Activated naive CD4-positive, alpha-beta T cell treated with anti-CD3 and anti-CD28 coated beads, Interleukin-2, amount 50 U/mL, for 16 hours (primary cell): ENCODE measurements at places on chromosomes 2 and 18.

GRCh38 chr2:165054652-165055051 is 99.3 kb upstream of the SLC38A11 start:
- no peak for DNase-seq

DNA sequence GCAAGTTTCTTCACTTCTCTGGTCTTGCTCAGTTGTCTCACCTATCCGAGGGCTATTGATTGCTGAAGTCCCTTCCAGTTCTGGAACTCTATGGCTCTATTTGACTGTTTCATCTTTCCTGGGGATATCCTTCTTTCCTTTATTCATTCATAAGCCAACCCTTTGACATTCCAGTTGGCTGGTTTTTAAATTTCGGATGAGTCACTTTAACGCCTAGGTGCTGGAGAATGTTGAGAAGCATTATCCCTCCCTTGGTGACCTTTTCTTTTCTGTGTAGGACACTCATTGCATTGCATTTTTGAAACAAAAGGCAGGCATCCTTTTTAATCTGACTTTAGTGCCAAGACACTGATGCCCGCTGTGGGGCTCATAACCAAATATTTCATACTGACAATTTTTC is 307.1 kb downstream of the TSN start:
- no peak for DNase-seq

GRCh38 chr2:99865818-99866676 is 276.3 kb downstream of the AFF3 start:
- no peak for DNase-seq

DNA sequence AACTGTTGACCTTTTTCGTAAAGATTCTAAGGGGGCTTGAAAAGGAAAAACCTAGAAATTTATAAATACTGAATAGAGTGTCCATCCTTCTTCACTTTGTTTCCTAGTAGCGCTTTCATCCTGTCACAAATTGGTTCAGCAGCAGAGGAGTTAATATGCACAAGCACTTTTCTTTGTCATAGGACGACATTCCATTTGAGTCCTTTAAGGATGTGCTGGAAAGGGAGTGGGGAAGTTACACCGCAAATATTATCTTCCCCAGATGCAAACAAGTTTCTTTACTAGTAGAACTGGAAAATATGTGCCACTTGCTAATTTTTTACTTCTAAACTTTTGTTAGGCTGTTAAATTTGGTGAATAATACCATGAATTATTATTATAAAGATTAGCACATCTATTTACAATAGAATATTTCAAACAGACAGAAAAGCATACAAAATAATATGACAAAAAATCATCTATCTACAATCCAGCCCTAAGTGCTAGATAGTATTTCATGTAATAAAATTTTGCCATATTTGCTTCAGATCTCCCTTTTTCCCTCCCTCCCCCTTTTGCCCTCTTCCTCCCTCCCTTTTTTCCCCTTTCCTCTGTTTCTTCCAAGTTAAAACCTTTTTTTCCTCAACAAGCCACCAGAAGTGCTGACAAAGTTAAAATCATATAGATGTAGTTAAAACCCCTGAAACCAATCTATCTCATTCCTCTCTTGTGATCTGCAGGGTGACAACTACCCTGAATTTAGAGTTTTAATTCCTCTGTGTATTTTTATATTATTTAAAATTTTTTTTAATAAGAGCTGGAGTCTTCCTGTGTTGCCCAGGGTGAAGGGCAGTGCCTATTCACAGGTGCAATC is 50.5 kb upstream of the MAP4K3 start:
- DNase-seq = no peak

DNA sequence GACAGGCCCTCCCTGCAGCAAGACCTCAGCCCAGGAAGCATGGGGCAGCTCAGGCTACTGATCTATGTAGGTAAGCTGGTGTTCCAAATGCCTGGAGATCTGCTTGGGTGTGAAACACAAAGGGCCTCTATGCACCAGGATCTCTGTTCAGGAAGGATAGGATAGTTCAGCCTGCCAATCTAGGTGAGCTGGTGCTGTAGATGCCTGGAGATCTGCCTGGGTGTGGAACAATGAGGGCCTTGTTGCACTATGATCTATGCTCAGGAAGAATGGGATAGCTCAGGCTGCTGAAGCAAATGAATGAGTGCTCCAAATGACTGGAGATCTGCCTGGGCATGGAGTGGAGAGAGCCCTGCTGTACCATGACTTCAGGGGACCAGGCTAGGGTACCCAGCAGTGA is 48.9 kb upstream of the MYL1 start:
- no peak for DNase-seq

- DNase-seq = no peak
These were observed 127.0 kb downstream of the ANTXR1 start for GRCh38 chr2:69139778-69140670.

DNA sequence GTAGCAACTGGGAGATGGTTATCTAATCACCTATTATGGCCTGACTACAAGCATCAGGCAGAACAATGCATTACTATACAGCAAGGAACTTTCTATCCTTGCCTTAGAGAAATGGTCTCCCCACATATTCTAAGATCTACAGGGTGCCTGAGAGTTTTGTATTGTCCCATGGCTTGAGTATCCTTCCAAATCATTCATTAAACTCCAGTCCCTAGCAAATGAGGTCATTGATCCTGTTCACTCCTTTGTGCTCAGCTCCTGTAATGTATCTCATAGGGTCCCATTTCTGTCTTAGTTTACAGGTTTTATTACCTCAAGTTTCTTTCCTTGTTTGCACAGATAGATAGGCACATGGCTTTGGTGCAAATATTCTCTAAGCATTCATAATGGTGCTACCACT is 9.0 kb downstream of the HNMT start:
- DNase-seq = no peak

GRCh38 chr2:45180033-45180746 is 170.9 kb upstream of the SIX2 start:
- no peak for DNase-seq

GRCh38 chr2:146669735-146670134 is 1175.1 kb upstream of the ACVR2A start:
- no peak for DNase-seq

- no peak for DNase-seq
These were observed 45.8 kb upstream of the EML6 start for GRCh38 chr2:54677476-54678265.

DNA sequence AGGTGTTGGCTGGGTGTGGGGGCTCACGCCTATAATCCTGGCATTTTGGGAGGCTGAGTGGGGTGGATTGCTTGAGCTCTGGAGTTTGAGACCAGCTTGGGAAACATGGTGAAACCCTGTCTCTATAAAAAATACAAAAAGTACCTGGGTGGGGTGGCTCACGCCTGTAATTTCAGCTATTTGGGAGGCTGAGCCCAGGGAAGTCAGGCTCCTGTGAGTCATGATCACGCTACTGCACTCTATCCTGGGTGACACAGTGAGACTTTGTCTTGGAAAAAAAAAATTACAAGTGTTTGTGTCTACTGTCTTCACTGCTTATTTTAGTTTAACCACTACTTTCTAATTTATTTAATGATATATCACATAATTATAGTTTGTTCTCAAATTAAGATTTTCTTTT is 62.7 kb upstream of the DOCK10 start:
- no peak for DNase-seq

DNA sequence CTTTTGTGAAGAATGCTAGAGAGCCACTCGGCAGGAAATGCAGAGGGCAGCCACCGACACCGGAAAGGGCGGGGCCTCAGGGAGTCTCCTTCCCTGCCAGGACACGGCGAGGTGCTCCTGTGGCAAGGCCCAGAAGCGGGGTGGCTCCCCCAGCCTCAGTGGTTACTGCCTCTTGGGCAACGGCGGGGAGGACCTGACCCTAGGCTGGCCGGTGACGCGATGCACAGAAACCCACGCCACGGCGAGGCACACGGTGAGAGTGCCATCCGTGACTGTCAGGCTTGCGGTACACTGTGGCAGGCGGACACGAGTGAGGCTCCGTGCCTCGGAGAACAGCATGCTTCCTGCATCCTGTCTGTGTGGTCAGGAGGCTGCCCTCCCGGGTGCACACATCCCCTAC is 47.8 kb downstream of the ZAP70 start:
- DNase-seq = peak; percentile 41

GRCh38 chr18:61569176-61569892 is 236.1 kb downstream of the CDH20 start:
- DNase-seq = no peak

DNA sequence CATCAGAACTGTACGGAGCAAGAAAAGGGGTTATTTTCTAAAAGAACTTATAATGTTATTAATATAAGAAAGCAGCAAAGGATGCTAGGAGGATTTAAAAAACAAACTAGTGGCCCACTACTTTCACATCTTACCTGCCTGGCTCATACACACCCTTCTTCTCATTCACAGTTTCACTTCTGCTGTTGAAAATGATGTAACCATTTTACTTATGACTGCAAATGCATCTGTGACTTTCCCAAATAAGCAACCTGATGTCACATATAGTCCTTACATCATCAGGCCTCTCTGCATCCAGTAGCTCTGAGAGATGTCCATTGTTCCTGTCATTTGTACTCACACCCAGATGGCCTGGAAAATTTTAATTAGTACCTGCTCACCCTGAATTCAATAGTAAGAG is 101.8 kb upstream of the MYO3B start:
- no peak for DNase-seq

DNA sequence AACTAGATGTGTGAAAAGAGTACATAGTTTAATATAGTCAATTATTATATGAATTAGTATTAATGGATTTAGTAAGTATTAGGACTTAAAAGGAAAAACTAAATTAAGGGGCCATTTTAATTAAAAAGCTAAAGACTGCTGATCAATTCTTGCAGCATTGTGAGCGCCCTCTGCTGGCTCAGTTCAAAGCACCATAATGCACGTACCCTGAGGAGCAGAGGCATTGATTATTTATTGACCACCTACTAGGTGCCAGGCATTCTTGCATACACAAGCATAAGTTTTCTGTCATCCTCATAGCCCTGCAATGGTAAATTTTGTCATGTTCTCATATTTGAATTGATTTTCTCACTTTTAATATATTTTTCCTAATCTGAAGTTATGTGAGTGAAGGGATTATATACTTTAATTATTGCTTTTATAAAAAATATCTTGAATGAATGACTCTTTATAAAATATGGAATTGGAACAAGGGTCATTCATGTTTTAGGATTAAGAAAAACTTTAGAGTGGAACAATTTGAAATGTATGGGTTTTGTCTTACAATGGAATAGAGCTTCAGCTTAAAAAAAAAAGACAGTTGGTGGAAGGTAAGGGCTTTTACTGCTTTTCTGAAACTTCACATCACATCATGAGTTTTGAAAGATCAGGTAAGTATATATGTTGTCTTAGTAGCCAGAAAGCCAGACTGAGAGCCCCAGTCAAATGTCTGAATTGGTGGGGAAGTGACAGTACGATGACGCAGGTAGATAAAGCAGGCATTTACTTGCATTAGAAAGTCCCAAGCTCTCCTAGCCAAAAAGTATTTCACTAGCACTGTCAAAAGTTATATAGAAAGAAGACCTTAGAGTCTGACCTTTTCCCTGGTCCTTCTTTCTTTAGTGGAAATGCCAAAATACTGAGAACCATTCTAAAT is 9.7 kb downstream of the ITGA4 start:
- DNase-seq = peak; percentile 77

- DNase-seq = no peak
These were observed 6.4 kb upstream of the ITPRIPL1 start for GRCh38 chr2:96318723-96319122.

GRCh38 chr18:46767217-46767616 is 10.4 kb upstream of the ST8SIA5 start:
- no peak for DNase-seq

DNA sequence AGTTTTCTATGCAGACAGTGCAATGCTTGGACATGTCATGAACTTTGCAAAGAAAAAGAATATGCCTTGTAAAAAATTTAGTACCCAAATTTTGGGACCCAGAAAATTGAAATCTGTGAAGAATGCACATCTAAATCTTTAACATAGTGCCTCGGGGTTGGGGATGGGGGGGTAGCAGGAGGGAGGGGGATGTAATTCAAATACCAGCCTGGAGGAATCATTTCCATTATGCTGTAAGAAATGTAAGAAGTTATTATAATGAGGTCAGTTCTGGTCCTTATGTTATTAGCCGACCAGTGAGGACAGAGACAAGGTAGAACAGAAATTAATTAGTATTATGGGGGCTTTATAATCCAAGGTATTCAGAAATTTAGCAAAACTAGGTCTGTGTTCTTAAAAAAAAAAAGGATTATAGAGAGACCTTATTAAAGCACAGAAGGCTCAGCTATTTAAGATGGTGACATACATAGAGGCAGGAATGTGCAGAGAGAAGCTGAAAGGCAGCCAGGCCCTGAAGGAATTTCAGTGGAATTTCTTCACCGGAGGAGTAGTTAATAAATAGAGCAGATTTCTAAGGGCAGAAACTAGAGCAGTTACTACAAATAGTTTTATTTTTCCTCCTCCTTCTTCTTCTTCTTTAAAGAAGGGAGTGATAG is 89.0 kb upstream of the RBMS1 start:
- no peak for DNase-seq

DNA sequence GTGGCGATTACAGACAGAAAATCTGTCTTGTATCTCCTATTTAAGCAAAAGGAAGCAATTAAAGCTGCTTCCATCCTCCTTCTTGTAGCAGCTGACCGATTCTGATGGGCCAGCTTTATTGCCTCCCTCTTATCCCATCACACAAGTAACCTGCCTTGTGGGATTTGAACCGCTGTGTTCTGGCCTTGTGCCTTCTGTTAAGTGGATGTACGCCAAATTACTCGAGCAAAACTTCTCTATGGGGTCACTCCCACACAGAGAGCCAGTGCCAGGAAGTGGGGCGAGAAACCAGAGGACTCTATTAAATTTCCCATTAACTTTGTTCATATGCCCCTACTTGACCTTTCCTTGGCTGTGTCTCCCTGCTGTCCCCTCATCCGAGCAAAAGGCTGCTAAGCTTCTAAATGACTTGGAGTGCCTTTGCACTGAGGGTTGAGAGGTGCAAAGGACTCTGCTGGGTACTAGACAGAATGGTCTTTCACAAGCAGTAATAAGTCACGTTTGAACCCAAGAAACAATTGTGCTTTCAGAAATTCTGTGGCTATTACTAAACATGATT is 672.5 kb downstream of the MBD2 start:
- DNase-seq = no peak

- no peak for DNase-seq
These were observed 121.5 kb upstream of the GYPC start for GRCh38 chr2:126534478-126534877.

- no peak for DNase-seq
These were observed 5.4 kb downstream of the MARS2 start for GRCh38 chr2:197710424-197711042.
